D721Med (cell line): ENCODE measurements at places on chromosomes 3 and 15.

DNA sequence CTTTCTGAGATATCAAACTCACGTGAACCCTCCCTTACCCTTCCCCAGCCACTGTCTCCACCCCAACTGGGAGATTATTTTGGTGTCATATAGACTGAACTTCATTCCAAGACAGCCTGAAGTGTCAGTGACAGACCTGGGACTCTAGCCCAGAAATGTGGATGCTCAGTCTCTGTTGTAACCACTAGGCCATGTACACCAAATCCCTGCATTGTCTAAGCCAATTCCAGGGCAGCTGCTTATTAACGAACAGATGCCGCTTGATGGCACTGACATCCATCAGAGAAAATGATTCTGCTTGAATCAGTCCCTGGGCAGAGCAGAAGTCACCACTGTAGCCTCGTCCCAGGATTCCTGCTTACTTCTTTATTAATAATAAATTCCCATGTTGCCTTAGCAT lies 305.5 kb downstream of the GRM7 start:
- DNase-seq = no peak

- DNase-seq = no peak
Observed at GRCh38 chr3:48548126-48548525, 8.5 kb downstream of the PFKFB4 start.

DNA sequence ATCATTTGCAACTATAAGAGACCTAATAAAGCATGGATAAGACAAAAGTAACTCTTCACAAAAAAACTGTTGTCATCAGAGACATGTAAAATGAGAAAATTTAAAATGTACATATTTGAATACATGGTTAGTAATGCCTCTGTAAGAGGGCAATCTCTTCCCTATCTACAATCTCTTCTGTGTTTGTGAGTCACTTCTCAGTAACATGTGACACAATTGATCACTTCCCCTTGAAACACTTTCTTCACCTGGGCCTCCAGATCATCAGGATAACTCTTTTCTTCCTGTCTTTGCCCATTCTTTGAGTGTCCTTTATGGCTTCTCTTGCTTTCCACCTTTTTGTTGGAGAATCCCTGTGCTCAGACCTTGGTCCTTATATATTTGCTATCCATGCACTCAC lies 50.4 kb downstream of the TFDP2 start:
- no peak for DNase-seq

GRCh38 chr15:75641603-75642002 lies 1.6 kb upstream of the IMP3 start:
- no peak for DNase-seq

DNA sequence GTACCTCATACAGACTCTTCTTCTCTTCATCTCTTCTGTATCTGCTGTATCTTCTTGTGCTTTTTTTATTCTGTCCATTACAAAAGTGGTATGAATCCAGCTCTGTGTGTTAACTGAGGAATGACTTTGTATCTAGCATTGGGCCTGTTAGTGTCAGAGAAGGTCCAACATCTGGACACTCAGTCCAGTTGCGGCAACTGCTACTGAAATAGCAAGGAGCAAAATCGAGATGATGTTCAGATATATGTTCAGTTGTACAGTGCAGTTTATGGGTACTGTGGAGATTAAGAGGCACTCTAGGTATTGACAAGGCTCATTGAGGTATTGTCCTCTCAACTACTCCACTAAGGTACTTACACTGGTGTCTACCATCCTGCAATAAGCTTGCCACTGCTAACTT lies 42.6 kb downstream of the KLHDC8B start:
- no peak for DNase-seq

GRCh38 chr3:43328653-43329052 lies 42.3 kb downstream of the SNRK start:
- no peak for DNase-seq
